CD4-positive, alpha-beta T cell treated with Interferon gamma for 1 hour (primary cell): ENCODE measurements at places on chromosomes 3 and 15.

DNA sequence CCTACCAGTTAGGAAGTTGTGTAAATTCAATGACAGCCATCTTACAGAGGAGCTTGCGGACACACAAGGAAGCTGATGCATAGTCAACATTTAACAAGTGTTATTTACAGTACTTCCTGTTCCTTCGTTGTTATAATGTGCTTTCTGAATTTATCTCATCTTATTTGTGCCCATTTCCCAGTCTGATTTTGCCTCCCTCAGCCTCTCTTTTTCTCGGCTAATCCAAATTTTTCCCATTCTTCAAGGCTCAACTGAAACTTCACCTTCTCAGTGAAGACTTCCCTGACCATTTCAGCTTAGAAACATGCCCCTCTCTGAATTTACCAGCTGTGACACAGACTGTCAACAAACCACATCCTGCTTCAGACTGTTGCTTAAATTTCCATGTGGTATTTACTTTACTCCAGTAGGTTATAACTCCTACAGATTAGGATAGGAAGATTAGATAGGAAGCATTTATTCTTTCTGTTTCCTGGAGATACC, 55.7 kb upstream of the CP start:
- DNase-seq = no peak

GRCh38 chr15:98002866-98003265, 42.4 kb downstream of the ARRDC4 start:
- DNase-seq = no peak

- DNase-seq = no peak
Observed at GRCh38 chr15:67190813-67191212, 63.6 kb downstream of the AAGAB start.

DNA sequence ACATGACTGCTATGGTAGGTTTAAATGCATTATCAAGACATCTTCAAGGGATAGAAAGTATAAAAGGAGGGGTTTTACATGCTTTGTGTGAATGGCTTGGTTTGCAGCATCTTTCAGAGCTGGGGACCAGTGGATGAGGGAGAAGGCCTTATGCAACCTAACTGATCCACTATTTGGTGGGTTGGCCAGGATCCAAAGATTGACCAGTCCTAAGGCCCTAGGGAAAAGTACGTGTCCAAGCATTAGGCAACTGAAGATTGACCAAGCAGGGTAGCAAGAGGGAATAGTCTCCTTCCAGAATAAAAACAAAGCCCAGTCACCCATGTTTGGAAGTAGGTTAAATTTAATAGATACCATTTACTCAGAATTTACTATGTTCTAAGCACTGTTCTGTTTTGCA, 509.3 kb downstream of the EPHB1 start:
- no peak for DNase-seq
